Skeletal muscle cell (primary cell): ENCODE measurements at places on chromosomes 5 and 9.

GRCh38 chr9:101999441-101999840, 261.0 kb upstream of the GRIN3A start:
- DNase-seq: no peak

- DNase-seq: no peak
Observed at GRCh38 chr9:88161144-88161543, 22.9 kb upstream of the SPATA31C2 start.

DNA sequence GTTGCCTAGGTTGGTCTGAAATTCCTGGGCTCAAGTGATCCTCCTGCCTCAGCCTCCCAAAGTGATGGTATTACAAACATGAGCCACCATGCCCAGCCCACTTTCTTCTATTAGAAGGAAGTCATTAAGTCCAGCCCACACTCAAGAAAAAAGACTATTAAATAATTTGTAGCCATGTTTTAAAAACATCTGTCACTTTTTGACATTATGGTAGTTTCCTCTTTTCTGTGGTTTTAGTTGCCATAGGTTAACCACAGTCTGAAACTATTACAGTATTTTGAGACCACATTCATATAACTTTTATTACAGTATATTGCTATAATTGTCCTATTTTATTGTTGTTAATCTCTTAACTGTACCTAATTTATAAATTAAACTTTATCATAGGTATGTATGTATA, 31.9 kb upstream of the C5orf24 start:
- no peak for DNase-seq

DNA sequence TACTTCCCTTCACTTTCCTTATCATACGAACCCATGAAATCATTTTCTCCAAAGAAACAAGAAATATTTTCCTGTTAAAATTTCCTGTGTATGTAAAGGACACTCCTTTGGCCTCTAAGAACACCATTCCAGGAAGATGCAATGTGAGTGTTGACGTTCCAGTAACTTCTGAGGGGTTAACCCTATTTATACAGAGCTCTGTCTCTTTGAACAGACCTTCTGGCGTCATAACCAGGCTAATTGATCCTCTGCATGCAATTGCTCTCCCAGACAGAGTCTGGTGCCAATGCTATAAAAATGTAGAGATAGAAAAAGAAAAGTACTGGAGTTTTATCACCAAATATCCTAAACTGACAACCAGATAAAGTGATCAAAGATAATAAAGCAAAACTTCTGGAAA, 218.5 kb downstream of the TLE1 start:
- no peak for DNase-seq

GRCh38 chr5:146919304-146919703, 40.7 kb upstream of the PPP2R2B start:
- DNase-seq: no peak

DNA sequence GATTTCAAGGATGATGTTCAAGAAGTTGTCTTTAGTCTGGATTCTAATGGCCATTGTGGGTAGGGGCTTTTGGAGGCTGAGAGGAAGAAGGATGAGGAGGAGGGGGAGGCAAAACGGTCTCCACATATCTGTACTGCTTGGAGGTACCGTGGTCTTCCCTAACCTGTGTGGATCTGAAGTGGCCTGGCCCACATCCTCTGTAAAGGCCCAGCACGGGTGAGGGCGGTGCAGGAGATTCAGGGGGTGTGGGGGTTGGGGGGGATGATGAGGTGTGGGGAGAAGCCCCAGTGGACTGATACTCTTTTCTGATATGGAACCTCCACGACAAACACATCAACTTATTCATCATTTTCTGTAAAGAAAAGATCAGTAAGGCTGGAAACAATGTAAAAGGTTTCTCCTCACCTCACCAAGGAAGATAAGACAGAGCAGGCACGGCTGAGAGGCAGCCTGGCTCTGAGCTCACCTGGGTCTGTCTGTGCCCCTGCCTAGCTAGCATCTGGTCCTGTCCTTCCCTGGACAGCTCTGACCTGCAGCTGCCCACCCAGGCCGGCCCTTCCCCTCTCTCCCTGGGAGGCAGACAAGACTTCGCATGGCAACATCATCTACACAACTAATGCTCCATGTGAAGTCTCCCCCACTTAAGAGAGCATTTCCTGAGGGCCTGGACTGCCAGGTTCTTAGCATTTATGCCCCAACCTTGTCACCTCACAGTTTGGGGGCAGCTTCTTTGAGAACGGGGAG, 5.6 kb upstream of the IL3 start:
- no peak for DNase-seq

GRCh38 chr9:126150411-126151030, 176.1 kb upstream of the MVB12B start:
- no peak for DNase-seq

DNA sequence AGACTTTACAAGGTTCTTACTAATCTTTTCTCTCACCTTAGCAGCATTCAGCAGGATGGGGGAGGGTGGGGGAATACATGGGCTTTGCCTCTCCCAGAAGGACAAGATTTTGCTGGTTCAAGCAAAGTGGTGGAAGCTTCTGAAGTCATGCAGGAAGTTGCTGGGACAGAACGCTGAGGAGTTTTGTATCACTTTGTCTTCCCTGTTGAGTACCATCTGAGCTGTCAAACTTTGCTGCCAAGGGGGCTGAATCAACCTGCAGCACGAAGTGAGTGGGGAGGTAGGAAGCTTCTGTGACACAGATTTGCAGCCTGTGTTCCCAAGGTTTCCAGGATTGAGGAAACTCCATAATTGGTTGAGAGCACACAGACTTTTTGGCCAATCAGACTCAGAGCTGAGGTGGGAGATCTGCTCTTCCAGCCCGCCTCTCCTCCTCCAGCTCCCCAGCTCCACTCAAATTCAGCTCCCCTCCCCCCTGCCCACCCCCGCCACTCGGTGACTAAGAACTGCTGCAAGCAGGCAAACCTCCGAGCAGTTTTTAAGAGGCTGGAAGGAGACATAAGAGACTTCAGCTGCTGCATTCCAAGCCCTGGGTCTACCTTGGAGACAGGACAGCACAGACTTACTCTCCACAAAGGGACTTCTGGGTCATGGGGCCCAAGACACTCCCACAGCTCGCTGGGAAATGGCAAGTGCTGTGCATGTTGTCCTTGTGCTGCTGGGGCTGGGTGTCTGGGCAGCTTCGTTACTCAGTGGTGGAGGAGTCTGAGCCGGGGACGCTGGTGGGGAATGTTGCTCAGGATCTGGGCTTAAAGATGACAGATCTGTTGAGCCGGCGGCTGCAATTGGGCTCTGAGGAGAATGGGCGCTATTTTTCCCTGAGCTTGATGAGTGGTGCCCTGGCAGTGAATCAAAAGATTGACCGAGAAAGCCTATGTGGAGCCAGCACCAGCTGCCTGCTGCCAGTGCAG, at the start of gene PCDHGC5:
TSS of gene PCDHGC5 (plus strand) at position 491 of the 971 bp plus-strand sequence. CDS start at position 651, 160 bp downstream.
- peak; percentile 60 for DNase-seq

DNA sequence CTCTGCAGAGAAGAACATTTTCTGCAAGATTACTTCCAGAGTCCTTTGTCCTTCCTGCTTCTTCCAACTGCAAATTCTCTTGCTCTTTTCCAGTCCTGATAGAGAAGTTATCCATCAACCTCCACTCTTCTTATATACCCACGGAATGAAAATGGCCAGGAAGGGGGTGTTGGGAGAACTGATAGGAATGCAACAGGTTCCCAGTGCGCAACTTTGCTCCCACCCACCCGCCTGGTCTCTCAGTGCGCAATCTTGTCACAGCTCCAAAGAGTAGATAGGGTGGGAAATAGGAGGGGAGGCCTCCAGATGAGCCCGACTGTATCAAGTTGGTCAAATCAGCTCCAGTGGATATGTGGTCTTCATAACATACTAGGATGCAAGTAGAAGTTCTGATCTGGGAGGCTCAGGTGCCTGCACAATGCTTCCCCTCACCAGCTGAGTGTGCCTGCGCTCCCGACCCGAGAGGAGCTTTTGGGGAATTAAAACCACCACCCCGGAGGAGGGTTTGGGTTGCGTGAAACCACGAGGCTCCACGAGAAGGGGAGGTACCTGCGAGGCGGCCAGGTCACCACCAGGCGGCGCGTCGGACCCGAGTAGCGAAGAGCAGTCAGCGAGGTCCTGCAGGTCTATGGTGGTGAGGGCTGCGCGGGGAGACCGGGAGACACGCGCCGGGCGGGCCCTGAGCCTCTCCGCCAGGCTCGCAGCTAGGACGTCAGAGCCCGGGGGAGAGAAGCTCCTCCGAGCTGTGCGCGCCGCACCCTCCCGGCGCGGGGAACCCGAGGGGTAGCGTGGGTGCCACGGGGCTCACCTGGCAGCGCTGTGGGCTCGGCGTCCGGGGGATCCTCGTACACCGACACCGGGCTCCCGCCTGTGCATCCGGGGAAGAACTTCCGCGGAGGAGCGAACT, 835 bp downstream of the MCIDAS start:
- DNase-seq: no peak

GRCh38 chr5:9715891-9716335, 85.8 kb upstream of the TAS2R1 start:
- peak; percentile 28 for DNase-seq

DNA sequence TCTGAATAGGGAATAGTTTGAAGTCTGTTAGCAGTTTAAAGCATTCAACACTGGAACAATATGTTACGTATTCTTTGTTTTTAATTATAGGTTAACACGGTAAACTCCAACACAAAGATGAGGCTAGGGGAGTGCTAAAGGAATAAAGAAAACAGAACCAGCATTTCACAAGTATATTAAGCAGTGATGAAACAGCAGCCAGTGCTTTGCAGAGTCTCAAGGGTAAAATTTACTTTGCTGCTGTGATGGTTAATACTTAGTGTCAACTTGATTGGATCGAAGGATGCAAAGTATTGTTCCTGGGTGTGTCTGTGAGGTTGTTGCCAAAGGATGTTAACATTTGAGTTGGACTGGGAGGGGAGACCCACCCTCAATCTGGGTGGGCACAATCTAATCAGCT, 30.0 kb upstream of the GSN start:
- no peak for DNase-seq

DNA sequence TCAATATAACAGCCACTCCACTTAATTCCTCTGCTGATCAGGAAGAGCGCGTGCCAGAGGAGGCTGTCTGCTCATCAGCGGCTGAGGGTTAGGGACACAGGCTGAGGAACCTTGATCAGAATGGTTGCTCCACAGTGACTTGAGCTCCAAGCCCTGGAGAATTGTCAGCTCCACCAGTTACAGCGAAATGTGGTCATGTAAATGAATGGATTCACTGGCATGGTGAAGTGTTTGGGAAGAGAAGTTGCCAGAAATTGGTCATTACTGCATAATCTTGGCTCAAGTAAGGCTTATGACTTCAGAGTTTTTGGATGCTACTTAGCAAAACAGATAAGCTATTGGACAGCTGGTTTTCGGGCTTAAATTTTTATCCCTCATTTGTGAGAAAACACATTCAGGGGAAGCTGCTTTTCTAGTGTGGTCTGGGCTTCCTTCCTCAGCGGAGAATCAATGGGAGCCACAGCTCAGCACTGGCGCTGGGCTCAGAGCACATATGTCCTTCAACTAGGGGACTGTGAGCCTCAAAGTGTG, 65.0 kb downstream of the PRRT1B start:
- DNase-seq: peak; percentile 58

DNA sequence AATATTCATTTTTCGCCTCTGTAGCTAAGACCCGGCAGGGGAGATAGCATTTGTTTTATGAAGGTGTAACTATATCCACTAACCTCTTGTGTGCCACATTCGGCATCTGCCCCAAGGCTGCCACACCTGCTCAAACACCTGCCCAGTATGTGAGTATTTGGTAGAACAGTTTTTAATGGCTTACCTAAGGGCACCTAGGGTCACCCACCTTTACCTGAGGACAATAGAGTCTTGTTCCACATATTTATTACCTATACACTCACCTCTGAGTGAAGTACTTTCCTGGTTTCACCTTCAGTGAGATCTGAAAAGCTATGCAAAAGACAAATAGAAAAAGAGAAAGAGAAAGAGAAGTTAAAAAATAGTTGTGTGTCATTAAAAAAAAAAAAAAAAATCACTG, 68.0 kb upstream of the PIP5K1B start:
- DNase-seq: no peak

GRCh38 chr5:131005963-131006684, 158.9 kb downstream of the HINT1 start:
- no peak for DNase-seq

DNA sequence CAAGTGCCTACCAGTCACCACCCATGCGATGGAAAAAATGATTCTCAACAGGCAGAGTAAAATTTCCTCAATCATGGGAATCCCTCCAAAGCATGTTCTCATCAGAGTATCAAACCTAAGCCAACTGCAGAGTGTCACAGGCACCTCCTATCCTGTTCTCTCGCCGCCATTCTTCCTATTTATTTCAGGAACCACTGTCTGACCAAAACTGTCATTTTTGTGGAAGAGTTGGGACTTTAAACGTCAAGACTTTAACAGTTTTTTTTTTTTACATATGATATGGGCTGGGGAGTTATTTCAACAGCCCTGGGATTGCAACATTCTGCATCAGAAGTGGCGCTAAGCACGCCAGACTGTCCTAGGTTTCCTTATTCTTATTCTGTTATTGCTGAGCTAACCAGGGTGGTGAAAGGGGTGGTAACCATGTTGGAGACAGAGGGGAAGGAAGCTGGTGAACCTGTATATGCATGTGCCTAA, 29.5 kb downstream of the PFDN1 start:
- no peak for DNase-seq

DNA sequence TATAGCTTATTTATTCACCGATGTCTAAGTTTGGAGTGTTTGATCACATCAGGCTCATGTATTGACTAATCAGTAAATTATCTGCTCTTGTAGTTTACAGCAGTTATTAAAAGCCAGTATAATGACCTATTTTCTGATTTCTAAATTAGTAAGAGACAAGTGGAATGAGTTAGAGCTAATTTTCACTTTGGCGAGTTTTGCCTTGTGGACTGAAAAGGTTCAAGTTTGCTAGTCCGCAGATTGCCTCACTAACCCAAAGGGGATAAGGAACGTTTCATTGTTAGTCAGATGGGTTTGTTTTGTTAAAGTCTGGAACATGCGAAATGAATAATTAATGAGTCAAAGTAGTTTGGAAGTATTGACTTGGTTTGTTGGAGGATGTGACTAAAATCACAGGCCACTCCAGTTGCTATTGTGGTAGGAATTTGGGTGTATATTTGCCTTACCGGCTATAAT, 40.1 kb downstream of the SMARCA2 start:
- DNase-seq: peak; percentile 9

GRCh38 chr5:96528826-96529474, 95.9 kb upstream of the PCSK1 start:
- DNase-seq: no peak

DNA sequence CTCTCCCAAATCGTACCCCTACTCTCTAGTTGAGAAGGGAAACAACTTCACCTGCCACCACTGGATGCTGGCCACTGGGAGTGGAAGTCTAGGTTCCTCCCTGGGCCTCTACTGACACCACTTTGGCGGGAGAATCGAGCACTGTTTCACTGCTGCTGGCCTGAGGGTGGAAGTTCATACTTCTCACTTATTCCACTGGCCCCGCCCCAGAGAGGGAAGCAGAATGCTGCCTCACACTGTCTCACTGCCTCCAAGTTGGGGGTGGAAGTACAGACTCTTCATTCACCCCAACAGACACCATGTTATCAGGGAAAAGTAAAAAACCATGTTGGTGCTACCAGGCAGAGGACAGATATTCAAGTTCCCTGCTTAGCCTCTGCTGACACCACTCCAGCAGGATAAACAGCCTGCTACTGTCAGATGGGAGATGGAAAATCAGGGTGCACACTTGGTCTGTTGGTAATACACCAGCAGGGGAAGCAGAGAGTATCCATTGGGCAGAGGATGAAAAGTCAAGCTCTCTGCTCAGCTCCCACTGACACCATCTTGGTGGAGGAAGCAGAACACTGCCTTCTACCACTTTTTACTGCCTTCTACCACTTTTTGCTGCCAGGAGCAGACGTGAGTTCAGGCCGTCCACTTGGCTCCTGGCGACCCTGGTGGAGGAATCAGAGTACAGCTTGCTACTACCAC, 159.4 kb downstream of the SIL1 start:
- DNase-seq: no peak

- no peak for DNase-seq
Observed at GRCh38 chr9:81879501-81879916, 48.7 kb upstream of the SPATA31D4 start.

GRCh38 chr9:92300936-92301335, 7.4 kb upstream of the IARS1 start:
- no peak for DNase-seq
